Foreskin melanocyte (primary cell): ENCODE measurements at places on chromosomes 2 and 18.
A peak's percentile ranks its signal among the peaks of the same experiment; 100 is the strongest.

DNA sequence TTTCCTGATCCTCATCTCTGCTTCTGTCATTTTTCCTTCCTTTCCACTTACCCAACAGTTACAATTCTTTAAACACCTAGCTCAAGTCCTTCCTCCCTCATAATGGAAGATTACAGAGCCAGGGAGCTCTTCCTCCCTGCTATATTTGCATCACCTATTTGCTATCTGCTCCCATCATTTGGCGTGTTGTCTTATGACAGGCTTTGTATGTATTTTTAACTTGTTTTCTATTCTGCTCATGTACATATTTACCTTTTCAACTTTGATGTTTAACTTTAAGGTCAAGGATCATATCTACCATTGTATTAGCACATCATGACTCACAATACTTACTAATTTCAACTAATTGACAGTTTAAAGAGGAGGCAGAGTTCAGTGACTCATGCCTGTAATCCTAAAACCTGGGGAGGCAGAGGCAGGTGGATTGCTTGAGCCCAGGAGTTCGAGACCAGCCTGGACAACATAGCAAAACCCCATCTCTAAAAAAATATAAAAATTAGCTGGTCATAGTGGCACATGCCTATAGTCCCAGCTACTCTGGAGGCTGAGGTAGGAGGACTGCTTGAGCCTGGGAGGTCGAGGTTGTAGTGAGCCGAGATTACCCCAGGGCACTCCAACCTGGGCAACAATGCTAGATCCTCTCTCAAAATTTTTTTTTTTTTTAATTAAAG lies 308.0 kb upstream of the STON1 start:
- no peak for DNase-seq

- DNase-seq = no peak
Observed at GRCh38 chr2:62939735-62940491, 110.7 kb upstream of the OTX1 start.

DNA sequence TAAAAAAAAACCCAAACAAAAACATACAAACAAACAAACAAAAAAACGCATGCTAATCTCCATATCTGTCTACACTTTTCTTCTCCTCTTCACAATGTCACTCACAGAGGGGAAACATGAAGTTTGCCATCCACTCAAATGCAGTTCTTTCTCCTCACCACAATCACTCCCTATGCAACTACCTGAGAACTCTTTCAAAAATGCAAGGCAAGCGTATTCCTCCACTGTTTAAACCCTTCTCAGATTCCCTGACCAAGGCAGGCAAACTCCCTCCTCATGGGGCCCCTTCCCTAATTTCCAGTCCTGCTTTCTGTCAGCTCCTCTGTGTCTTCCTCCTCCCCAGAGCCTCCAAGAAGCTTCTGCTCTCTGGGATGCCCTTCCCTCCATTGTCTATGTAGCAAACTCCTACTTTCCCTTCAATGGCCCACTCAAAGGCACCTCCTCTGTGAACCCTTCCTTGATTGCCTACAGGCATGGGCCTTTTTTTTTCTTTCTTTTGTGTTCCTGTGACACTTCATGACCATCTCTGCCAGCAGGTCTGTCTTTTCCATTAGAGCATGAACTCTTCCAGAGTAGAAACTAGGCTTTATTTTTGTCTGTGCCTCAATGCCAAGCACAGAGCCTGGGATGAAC lies 143.8 kb upstream of the SLC1A4 start:
- DNase-seq = no peak

- peak; percentile 64 for DNase-seq
Observed at GRCh38 chr18:11850821-11851145, 430 bp upstream of the CHMP1B start.

DNA sequence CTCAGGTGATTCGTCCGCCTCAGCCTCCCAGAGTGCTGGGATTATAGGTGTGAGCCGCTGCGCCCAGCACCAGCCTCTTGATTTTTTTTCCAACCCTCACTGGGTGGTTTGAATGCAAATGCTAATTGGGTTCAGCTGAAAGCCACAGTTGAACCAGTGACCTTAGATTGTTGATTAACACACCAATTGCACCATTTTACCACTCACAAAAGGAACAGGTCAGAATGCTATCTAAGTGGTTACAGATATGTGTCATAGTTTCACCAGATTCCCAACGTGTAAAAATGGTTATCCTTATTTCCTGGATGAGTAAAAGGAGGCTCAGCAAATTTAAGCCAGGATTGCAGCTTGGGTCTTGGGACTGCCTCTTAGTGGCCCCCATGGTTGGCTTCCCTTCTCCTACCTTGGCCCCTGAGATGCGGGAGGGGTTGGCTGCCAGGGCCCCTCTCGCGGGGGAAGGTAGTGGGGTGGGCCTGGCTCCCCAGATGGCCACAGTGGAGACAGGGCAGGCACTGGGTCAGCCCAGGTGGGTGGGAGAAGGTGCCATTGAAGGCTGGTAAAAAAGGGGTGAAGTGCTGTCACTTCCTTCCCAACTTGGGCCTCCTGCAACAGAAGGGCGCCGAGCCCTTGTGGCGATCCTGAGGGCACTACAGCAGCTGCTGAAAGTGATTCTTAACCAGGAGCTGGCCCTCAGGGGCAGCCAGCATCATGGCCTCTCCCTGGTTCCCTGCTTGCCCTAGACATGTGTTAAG lies 164.9 kb upstream of the HAAO start:
- no peak for DNase-seq
